ENCODE measurements at places on chromosomes 12 and 14.

DNA sequence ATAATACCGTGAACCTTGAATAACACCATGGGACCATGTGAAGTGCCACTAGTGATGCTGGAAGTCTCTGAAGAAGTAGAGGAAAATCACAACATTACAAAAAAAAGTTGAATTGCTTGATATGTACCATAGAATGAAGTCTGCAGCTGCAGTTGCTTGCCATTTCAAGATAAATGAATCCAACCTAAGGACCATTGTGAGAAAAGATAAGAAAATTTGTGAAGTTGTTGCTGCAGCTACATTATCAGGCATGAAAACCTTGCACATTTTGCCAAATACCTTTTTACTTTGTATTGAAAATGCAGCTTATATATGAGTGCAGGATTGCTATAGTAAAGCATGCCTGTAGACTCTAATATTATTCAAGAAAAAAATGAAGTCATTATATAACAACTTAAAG lies 126.5 kb downstream of the NUBPL start:
- DNase-seq = no peak

- no peak for DNase-seq
These were observed 71.0 kb downstream of the LIN52 start for GRCh38 chr14:74155749-74156148.

DNA sequence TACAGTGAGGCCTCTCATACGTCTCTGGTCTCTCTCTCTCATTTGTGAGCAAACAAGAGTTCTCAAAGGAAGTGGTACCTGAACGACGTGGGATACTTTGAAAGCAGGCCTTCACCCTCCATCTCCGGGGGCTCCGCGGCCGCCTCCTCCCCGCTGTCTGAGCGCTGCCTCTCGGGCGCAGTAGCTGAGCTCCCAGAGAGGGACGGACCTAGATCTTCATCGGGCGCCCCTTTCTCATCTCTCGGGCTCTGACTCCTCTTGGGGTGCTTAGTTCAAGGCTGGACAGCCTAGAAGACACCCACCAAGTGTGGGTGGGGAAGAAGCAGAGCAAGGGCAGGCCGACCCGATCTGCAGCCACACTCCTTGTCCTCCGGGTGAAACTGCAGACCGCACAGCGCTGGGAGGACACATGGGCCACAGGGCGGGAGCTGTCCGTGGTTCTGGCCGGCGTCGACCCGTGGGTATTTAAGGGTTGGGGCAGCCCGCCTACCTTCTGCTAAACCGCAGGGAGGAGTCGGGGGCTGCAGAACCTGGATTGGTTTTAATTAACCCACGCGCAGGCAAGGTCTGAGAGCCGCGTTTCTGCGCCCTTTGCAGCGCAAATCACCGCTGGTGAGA lies 92.7 kb downstream of the PAH start:
- no peak for DNase-seq

DNA sequence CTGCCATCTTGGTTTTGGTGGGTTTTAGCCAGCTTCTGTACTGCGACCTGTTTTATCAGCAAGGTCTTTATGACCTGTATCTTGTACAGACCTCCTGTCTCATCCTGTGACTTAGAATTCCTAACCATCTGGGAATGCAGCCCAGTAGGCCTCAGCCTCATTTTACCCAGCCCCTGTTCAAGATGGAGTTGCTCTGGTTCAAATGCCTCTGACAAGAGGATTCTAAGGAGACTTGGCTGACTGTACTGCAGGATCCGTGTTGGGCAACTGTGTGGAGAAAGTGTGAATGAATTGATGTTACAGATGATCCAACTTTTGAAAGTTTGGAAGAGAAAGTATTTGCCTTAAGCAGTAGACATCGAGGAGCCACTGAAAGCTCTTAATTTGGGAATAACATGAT lies 91.0 kb downstream of the TTLL5 start:
- no peak for DNase-seq

DNA sequence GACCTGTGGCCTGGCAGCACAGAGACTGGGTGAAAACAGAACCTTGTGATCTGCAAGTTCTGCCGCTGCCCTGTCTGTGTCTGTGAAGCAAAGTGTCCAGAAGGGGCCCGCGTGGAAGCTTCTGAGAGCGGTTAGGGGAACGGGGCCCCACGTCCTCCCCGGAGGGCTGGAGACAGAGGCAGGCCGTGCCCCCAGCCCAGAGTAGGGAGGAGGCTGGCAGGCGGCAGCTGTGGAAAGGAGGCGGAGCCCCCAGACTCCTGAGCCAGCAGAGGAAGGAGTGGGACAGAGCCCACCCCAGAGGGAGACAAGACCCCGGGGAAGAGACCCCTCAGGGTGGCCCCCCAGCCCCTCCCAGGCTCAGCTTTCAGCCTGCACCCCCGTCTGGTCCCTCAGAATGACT lies 49.0 kb downstream of the GALNT9 start:
- no peak for DNase-seq

DNA sequence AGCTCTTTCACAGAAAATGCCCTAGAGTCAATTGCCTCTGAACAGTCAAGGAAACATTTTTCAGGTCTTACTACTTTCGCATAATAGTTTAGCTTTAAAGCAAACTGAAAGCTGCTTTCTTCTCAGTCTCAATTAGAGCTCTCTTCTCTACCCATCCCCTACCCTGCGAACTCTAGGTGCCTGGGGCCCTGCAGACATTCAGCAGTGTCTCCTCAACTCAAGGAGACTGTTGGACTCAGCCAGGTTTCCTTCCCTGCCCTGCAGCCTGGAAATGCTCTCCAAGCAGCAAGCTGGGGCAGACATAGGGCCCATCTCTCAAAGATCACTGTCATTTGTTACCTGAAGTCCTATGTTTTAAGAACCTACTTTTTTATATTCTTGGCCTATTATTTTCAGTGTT lies 312.5 kb upstream of the PRICKLE1 start:
- DNase-seq = no peak

GRCh38 chr12:50679612-50680011 lies 84.3 kb upstream of the ATF1 start:
- DNase-seq = no peak

- DNase-seq = no peak
These were observed 45.6 kb upstream of the BCL2L14 start for GRCh38 chr12:12024911-12025682.

- no peak for DNase-seq
These were observed 35.3 kb downstream of the CFAP251 start for GRCh38 chr12:121953695-121954094.

GRCh38 chr12:32761716-32762115 lies 6.0 kb upstream of the YARS2 start:
- DNase-seq = no peak

GRCh38 chr14:77542421-77543239 lies 44.0 kb upstream of the ISM2 start:
- no peak for DNase-seq

- no peak for DNase-seq
These were observed 240.5 kb downstream of the PPFIA2 start for GRCh38 chr12:81518638-81519037.

DNA sequence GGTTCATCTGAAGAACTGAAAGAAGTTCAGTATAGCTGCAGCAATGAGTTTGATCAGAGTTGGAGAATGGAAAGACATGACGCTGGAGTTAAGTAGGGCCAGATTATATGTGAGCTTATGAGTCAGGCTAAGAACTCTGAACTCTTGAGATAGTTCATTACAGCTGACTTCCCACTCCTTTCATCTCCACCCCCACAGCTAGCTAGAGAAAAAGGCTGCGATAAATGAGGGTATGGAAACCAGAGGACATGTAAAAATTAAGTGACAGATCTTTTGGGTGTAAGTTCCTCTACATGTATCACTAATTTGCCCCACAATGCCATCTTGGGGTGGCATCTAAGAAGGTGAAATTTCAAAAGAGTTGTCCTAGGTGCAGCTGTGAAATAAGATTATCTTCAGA lies 28.6 kb downstream of the PYM1 start:
- peak; percentile 11 for DNase-seq

GRCh38 chr12:74482115-74482514 lies 55.5 kb upstream of the ATXN7L3B start:
- DNase-seq = no peak

GRCh38 chr12:76847260-76847659 lies 31.6 kb downstream of the CSRP2 start:
- DNase-seq = no peak

GRCh38 chr12:49365542-49365941 lies 1.7 kb upstream of the SPATS2 start:
- no peak for DNase-seq

GRCh38 chr14:58946431-58946830 lies 242.0 kb upstream of the DAAM1 start:
- no peak for DNase-seq

- no peak for DNase-seq
These were observed 28.6 kb downstream of the TDG start for GRCh38 chr12:103994235-103994634.

GRCh38 chr14:77184396-77185092 lies 2.9 kb downstream of the TMEM63C start:
- DNase-seq = no peak

- DNase-seq = no peak
These were observed 71.6 kb upstream of the CEP83 start for GRCh38 chr12:94531196-94531720.

DNA sequence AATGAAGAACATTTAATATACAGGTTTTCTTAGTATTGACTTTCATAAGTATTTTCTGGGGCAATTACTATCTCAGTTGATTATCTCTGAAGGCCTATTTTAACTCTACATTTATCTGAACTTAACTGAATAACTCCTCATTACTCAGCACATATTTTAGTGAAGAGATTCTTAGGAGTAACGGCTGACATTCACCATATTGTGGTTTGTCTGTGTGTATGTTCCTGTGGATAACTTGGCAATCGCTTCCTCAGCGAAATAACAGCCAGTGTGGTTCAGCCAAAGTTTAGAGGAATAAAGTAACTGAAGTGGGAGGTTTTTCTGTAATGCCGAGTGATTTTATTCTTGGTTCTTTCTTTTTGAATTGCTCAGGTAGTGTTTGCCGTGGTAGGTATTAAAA lies 168.0 kb downstream of the RAD51B start:
- no peak for DNase-seq

DNA sequence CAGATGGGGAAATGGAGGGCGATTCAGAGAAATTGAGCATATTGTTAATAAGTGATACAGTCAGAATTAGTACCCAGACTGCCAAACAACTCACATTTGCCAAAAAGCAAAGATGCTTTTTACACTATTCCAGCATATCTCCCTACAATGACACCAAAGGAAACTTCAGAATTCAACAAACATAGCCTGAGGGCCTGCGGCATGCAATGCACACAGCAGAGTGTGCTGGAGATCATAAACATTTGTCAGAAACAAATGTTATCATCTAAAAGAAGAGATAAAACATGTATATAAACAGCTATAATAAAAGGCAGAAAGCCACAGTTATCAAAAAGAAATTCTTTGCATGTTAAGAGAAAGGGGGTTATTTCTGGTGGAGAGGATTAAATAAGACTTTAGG lies 20.1 kb upstream of the GARIN6 start:
- DNase-seq = no peak

DNA sequence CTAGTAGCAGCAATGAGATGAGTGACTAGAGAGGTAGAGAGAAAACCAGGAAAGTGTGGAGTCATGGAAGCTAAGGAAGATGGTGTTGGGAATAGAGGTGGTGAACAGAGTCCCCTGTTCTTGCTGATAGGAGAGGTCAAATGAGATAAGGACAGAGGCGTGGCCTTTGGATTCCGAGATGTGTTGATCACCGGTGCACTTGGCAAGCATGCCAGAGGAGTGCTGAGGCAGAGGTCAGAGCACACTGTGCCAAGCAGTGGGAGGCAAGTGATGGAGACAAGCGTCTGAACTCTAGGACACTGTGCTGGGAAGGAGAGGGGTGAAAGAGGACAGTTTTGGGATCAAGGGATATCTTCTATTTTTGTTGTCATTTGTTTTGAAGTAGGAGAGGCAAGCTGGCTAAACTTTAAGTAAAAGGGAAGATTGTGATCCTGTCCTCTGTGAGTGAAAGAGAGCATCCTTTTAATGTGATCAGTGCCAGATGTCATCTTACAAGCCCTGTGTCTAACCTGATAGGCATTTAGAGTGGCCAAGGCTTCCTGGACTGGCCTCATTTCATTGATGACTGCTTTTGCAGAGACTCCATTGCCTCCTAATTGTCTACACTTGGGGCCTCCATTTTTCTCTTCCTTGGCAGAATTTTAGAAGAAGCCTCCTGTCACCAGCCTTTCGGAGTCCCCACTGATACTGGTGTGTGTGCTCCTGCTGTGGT lies 336.4 kb downstream of the CACNA1C start:
- DNase-seq = no peak

- DNase-seq = no peak
These were observed 348.9 kb upstream of the FAR2 start for GRCh38 chr12:28800129-28800528.

DNA sequence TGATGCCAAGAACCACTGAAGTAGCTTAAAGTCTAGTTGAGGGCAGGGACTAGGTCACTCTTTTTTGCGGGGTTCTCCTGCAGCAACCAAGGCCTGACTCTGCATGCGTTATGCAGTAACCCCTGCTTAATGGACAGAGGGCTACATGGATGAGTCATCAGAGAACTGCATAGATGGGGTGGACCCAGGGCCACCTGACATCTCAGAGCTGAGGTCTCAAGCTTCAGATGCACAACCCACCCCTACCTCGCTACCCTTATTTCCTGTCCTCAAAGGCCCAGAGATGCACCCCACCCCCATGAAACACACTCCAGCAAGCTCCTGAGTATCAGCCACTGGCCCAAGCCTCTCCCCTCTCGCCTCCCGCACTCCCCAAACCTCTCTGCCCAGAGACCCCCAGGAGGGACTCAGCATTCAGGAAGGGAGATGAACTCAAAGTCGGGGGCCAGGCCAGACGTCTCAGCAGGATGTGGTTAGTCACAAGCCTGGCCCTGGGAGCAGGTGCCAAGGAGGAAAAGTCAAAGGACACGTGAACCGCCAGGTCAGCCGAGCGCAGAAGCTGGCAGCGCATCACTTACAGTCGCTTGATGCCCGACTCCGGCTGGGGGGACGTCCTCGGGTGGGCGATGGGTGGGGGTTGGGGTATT lies 25.8 kb downstream of the SNRNP35 start:
- no peak for DNase-seq

- no peak for DNase-seq
These were observed 21.3 kb upstream of the REP15 start for GRCh38 chr12:27674989-27675388.

DNA sequence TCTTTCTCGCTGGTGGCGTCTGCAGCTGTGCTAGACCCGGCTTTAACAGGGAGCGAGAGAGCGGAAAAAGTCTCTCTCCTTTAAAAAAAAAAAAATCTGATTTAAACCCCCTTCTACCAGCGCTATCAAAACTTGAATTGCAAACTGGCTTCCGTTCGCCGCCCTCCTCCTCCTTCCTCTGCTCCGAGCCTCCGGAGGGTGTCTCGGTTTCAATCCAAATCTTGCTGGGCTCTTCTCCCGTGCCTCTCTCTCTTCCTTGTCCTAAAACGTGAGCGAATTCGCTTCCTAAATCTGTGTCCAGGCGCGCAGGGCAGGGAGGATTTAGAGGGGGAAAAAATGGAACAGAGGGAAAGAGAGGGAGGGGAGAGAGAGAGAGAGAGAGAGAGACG lies 272 bp downstream of the TBX3 start:
- no peak for DNase-seq

- DNase-seq = no peak
These were observed 179.4 kb downstream of the PHLDA1 start for GRCh38 chr12:75852143-75852542.

GRCh38 chr14:55094292-55095157 lies 34.5 kb upstream of the LGALS3 start:
- no peak for DNase-seq
